ENCODE measurements at places on chromosomes 7 and 10. TPM values are rescaled to one million over a fixed set of nuclear protein-coding genes. Genes with fewer than 3 reads are reported as not detected.

DNA sequence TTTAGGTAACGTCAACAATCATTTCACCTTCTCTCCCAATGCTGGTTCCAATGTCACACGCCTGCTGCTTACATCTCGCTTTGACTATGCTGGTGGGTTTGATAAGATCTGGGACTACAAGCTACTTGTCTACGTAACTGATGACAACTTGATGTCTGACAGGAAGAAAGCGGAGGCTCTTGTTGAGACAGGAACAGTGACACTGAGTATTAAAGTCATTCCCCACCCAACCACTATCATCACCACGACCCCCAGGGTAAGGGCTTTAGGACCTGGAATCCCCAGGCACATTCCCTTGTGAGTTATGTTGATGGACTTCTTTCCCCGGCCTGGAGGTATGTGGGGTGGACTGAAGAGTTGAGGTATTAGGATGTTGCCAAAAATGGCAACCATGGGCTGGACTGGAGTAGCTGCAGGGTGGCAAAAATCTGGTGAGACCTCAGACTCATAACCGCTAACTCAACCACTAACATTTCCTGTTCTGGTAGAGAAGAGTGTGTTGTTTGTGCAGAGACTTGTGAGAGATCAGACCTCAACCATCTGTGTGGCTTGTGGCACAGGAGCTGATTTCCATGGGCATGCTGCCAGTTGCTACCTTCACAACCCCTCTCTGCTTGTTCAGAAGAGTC is 59.2 kb downstream of the CDHR3 start:
- H3K36me3 ChIP-seq, result no peaks in the 10 kb centered on the region
- no peak overlapping the region for H3K4me3 ChIP-seq
- H3K27ac ChIP-seq, result no peak overlapping the region
- 0 out of 2 replicates have a peak, but pooled peaks cover 2% of the 10 kb centered on the region for H3K27me3 ChIP-seq

- no peak overlapping the region for H3K4me3 ChIP-seq
- H3K4me1 ChIP-seq, result no peaks in the 10 kb centered on the region
- no peaks in the 10 kb centered on the region for H3K27me3 ChIP-seq
- no peak overlapping the region for H3K27ac ChIP-seq
- DNase-seq, result no peak
- H3K36me3 ChIP-seq, result no peaks in the 10 kb centered on the region
Measured at GRCh38 chr10:47198221-47198620, 101.8 kb upstream of the GDF10 start.

Gene GOLGA7B
- 0.03 TPM for total RNA-seq

Gene NFKB2
- 28.8 TPM for total RNA-seq

Gene TLX1
- not detected for total RNA-seq
